HepG2 (cell line): ENCODE measurements at places on chromosomes 12 and 14. TPM values are rescaled to one million over a fixed set of nuclear protein-coding genes. Genes with fewer than 3 reads are reported as not detected.

Gene LIN7A
- total RNA-seq = 18.5 and 31.9 TPM in 2 replicates

Gene HNF1A
- 27.0 and 34.7 TPM in 2 replicates for total RNA-seq

Gene KRT75
- total RNA-seq = not detected in 2 replicates

Gene RPS6KA5
- 0.58 and 0.65 TPM in 2 replicates for total RNA-seq

Gene C12orf56
- not detected in 2 replicates for total RNA-seq

Gene SLC2A3
- total RNA-seq = 22.6 and 39.3 TPM in 2 replicates

Gene CLEC6A
- not detected in 2 replicates for total RNA-seq

Gene MORN3
- 2.0 TPM in 2 replicates for total RNA-seq

Gene PZP
- total RNA-seq = 0.89 and 1.1 TPM in 2 replicates

Gene DYRK2
- total RNA-seq = 10.1 and 11.5 TPM in 2 replicates

Gene OR10G2
- total RNA-seq = not detected in 2 replicates

Gene TMCC3
- not detected in 2 replicates for total RNA-seq

Gene STYK1
- not detected in 2 replicates for total RNA-seq

Gene MAP1LC3B2
- total RNA-seq = 0.60 and 0.70 TPM in 2 replicates

Gene VRTN
- not detected in 2 replicates for total RNA-seq

Gene TAS2R9
- 0.11 TPM in 1 of 2 replicates, not detected in the other for total RNA-seq

Gene KRT82
- not detected in 2 replicates for total RNA-seq

Gene C12orf54
- total RNA-seq = not detected in 2 replicates

Gene TEAD4
- total RNA-seq = 45.0 and 46.3 TPM in 2 replicates

Gene NGB
- not detected in 2 replicates for total RNA-seq

Gene SPPL3
- total RNA-seq = 6.6 and 9.1 TPM in 2 replicates
